ENCODE measurements at places on chromosomes 1 and 21.

- DNase-seq: no peak
These were observed 147.1 kb downstream of the CNIH3 start for GRCh38 chr1:224763126-224763775.

DNA sequence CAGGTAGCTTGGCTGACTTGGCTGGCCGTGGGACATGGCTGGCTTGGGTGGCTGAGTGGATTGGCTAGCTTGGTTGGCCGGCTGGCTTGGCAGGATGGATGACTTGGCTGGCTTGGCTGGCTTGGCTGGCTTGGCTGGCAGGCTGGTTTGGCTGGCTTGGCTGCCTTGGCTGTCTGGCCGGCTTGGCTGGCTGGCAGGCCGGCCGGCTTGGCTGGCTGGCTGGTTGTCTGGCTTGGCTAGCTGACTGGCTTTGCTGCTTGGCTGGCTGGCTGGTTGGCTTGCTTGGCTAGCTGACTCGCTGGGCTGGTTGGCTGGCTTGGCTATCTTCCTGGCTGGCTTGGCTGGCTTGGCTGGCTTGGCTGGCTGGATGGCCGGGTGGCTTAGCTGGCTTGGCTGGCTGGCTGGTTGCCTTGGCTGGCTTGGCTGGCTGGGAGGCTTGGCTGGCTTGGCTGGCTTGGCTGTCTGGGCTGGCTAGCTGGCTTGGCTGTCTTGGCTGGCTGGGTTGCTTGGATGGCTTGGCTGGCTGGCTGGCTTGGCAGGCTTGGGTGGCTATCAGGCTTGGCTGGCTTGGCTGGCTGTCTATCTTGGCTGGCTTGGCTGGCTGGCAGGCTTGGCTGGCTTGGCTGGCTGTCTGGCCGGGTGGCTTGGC lies 129.7 kb upstream of the FAM72C start:
- no peak for DNase-seq

DNA sequence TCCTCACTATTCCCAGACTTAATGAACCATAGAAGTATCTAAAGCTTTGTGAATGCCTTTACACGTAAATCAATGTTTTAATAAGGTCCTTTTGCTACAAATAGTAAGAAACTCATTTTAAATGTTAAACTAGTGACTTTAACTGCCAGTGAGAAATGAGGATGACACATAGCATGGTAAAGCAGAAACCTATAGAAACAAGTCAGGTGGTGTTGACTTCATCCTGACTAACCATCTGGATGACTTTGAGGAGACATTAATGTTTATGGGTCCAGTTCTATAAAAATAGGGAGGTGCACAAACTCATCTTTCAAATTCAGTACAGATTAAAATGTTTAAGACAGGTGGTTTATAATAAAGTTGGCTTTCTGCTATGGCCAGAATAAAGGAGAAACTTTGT lies 85.4 kb downstream of the COLGALT2 start:
- DNase-seq: no peak

DNA sequence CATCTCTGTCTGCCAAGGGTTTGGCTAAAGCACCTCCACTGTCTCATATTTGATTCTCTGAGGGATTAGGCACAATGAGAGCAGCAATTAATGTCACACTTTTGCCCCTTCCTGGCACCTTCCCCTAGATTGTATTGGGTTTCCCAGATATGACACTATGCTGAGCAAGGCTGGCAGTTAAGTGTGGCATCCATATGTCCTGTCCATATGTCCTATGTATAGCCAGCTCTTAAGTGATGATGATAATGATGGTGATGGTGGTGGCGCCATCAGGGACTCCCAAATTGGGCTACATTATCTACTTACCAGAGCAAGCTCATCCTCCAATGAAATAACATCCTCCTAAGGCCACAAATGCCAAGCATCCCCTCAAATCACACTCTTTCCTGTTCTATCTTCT lies 13.5 kb upstream of the LORICRIN start:
- no peak for DNase-seq

GRCh38 chr1:156624814-156625435 lies 5.7 kb downstream of the HAPLN2 start:
- no peak for DNase-seq

- DNase-seq: peak; percentile 95
These were observed 193.5 kb downstream of the PAPPA2 start for GRCh38 chr1:176656257-176656995.

DNA sequence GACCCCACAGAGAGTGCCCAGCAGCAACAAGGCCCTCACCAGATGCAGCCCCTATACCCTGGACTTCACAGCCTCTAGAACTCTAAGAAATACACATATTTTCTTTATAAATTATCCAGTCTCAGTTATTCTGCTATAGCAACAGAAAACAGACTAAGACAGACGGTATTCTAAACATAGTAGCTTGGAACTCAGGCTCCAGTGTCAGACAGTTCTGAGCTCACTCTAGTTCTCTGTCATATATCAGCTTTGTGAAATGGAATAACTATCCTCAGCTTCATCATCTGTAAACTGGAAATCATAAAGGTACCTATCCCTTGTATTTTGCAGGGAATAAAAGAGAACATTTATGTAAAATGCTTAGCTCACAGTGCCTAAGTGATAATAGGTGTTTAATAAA lies 127.4 kb downstream of the GLUL start:
- DNase-seq: no peak

- no peak for DNase-seq
These were observed 206.5 kb downstream of the RWDD3 start for GRCh38 chr1:95440511-95440910.

- DNase-seq: no peak
These were observed 57.9 kb upstream of the PAXBP1 start for GRCh38 chr21:32829504-32829903.

GRCh38 chr1:56298866-56299265 lies 280.5 kb downstream of the PLPP3 start:
- no peak for DNase-seq

Data from HS-5 (cell line).